ENCODE measurements at places on chromosomes 16 and 17.

- no peak for DNase-seq
Observed at GRCh38 chr17:81365148-81365600, 30.1 kb upstream of the BAHCC1 start.

- DNase-seq: no peak
Observed at GRCh38 chr17:4858068-4858881, 25.1 kb downstream of the MINK1 start.

- DNase-seq: peak; percentile 44
Observed at GRCh38 chr17:49987681-49988441, 7.2 kb downstream of the DLX3 start.

DNA sequence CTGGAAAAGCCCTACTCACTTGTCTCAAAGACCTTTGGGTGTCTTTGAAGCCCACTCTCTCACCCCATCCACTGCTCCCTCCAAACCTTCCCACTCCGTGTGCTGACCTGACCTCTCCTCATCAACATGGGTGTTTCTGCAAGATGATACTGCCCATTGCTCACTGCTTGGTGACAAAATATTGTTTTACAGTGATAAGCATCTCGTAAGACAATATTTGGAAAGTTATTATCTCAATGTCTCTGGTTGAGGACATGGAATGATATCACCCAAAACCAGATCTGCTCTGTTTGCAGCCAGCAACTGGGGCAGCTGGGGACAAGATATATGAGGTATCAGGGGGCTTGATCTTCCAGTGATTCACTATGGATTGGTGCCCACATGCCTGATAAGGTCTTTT is 195.8 kb downstream of the SALL1 start:
- no peak for DNase-seq

- no peak for DNase-seq
Observed at GRCh38 chr16:87323727-87324410, 6.7 kb upstream of the C16orf95 start.

DNA sequence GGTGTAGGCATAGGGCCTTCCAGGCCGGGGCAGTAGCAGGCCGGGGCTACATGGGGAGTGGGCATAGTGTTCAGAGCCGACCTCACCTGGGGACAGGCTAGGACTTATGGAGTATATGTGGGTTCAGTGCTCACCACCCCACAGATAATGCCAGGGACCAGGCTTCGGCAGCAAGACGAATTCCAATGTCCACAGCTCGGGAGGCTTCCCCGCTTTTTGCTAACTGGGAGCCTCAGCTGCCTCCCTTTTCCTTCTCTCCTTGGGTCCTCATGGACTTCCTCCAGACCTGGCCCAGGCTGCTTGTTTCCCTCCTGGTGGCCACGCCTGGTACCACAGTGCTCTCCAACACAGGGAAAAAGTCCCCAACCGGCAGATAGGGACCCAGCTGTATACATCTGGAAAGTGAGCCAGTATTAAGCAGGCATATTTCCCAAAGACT is 20.1 kb upstream of the SLC46A1 start:
- no peak for DNase-seq

- no peak for DNase-seq
Observed at GRCh38 chr17:81457401-81457800, 55.2 kb downstream of the ACTG1 start.

GRCh38 chr17:75981019-75981615 is 2.1 kb downstream of the TEN1 start:
- no peak for DNase-seq

- DNase-seq: no peak
Observed at GRCh38 chr17:21072745-21073197, 30.0 kb upstream of the USP22 start.

GRCh38 chr17:4658478-4659305 is 17.2 kb upstream of the ALOX15 start:
- DNase-seq: no peak

DNA sequence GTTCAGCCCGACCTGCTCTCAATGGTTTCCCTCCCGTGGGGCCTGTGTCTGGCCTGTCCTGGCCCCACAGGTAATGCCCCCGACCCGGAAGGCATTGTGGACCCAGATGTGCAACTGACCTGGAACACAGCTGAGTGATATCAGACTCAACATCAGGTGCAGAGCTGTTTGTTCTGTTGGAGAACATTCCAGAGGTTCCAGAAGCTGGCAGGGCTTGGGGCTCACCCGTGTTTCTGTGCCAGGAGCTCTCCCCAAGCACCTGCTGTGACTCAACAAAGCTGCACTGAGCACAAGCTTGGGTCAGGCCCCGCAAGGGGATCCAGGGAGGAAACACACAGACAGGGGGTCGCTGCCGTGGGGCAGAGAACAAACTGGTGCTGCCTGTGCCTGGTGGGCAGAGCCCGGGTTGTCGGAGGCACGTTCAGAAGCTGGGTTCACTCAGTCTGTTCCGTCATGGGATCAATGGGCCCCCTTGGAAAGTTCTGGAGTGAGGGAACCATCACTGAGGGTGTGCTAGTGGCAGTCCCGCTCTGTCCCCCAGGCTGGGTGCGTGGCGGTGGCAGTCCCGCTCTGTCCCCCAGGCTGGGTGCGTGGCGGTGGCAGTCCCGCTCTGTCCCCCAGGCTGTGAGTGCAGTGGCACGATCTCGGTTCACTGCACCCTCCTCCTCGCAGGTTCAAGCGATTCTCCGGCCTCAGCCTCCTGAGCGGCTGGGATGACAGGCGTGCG is 22.1 kb downstream of the HS3ST6 start:
- no peak for DNase-seq

DNA sequence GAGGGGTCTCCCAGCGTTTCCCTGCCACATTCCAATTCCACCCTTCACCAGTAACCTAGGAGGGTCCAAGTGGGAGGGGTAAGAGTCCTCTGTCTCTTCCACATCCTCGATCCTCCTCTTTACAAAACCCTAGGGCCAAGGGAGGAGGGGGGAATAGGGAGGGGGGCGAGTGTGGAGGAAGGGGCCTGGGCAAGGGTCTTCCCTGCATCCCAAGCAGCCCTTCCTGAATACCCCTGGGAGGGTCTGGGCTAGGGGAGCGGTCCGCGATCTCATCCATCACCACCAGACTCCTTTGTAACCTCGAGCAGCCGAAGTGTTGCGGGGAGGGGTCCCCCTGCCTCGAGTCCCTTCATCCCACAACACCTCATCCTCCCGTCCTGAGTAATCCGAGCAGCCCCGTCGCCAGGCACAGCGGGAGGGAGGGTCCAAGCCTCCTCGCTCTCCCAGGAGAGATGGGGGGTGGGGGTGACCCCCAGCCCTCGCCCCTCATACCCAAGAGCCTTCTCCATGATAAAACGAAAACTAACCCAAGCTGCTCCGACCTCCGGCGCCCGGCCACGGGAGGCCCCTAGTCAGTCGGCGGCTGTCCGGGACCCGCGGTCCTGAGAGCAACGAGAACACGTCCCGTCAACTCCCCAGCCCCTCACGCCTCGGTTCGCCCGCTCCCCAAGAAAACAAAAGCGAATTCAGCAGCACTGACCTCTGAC is 502 bp downstream of the SMPD3 start:
- DNase-seq: no peak

DNA sequence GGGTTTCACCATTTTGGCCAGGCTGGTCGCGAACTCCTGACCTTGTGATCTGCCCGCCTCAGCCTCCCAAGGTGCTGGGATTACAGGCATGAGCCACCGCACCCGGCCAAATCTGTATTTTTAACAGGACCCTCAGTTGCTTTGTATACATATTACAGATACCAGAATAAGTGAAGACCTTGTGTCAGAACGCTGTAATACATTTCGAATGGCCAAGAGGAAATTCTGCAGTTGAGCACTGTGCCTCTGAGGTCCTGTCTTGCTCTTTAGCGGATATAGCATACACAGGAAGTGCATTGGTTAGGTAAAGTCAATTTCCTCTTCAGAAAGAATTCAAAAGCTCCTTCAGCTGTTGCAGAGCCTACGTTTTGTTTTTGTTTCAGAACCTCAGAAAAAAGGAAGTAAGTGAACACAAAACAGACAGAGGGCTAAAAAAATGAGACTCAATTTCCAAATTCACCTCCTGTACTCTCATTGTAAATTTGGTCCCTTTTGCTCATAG is 15.7 kb downstream of the CRLF3 start:
- peak; percentile 59 for DNase-seq

DNA sequence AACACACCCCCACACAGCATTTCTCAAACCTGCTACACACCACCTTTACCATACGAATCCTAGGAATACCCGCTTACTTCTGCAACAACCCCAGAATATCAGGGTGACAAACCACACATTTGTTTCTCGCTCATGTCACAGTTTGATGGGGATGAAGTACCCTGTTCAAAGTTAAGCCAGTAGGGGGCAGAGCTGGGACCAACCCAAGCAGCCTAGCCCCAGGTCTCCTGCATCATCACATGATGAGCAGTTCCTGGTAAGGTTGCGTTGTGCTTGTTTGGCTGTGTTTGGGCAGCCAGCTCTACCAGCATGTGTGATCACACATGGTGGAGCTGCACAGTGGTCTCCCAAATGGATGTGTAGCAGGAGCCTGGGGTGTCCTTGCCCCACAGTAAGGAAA is 103.6 kb upstream of the C16orf82 start:
- DNase-seq: no peak

- DNase-seq: no peak
Observed at GRCh38 chr16:8763899-8764298, 33.5 kb downstream of the TMEM186 start.

GRCh38 chr16:19835196-19835595 is 49.5 kb downstream of the GPRC5B start:
- no peak for DNase-seq

GRCh38 chr17:75692976-75693375 is 25.8 kb downstream of the SAP30BP start:
- no peak for DNase-seq

GRCh38 chr17:10077561-10078299 is 120.7 kb downstream of the GAS7 start:
- no peak for DNase-seq

GRCh38 chr16:66948837-66949225 is 12.2 kb upstream of the CES3 start:
- DNase-seq: no peak

GRCh38 chr17:63930951-63931575 is 1.1 kb downstream of the CD79B start:
- DNase-seq: peak; percentile 80

- DNase-seq: no peak
Observed at GRCh38 chr17:81688616-81689015, 4.8 kb downstream of the HGS start.

- peak; percentile 72 for DNase-seq
Observed at GRCh38 chr17:49434821-49435670, 20.4 kb upstream of the PHB1 start.

DNA sequence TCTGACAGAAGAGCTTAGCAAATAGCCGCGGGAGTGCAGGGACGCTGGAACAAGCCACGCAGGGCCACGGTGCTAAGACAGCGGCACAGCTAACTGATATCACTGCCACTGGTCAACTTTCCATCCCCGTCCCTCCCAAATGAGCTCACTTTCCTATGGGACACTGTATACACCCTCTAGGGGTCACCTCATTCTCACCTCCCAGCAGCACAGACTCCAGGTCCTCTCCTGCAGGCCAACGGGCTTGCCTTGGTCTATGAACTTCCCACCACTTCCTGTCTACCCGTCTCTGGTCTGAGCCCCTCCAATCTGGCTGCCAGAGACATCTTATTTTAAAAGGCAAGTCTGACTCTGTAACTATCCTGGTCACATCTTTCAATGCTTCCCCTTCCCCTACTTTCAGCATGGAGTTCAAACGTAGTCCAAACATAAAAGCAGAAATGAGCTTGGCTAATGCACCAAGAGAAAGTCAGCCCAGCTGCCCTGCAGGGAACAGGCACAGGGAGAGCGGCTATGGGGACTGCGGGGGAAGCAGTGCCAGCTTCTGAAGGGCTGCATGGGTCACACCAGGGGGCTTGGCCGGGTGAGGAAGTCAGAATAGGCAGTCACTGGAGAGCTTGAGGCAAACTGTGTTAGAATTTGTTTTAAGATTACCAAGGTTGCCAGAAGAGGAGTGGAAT is 26.3 kb upstream of the SLC38A8 start:
- no peak for DNase-seq

DNA sequence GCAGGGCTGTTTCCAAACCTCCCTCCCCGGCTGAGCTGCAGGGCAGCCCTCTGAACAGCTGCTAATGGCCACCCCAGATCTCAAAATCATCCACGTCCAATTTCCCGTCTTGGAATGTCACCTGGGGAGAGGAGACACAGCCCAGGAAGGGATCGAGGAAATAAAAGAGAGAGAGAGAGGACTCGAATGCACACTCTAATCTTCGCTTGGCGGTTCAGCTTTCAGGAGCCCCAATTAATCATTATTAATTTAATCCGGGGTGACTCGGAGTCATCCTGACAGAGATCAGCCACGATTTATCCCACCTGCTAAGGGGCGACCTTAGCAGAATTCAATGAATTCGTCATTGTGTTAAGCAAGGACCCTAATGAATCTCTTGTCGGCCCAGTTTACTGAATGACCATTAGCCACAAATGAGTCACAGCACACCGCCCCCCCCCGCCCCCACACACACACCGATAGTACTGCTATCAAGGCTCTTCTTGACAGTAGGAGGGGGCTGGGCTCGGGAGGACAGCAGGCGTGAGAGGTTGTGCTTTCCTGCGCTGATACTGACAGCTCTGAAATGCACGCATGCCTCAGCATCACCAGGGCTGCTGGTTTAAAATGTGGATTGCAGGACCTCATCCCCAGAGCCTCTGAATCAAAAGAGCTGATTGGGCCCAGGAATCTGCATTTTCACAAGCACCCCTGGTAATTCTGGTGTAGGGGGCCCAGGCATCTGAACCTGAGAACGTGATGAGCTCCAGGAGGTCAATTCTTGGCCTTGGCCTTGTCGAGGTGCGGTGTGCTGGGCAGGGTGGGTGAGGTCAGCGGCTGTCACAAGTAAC is 190.0 kb upstream of the CIBAR2 start:
- DNase-seq: no peak

GRCh38 chr16:22961206-22961605 is 147.2 kb downstream of the HS3ST2 start:
- DNase-seq: no peak

- DNase-seq: no peak
Observed at GRCh38 chr17:21463779-21464407, 87.7 kb downstream of the KCNJ12 start.

DNA sequence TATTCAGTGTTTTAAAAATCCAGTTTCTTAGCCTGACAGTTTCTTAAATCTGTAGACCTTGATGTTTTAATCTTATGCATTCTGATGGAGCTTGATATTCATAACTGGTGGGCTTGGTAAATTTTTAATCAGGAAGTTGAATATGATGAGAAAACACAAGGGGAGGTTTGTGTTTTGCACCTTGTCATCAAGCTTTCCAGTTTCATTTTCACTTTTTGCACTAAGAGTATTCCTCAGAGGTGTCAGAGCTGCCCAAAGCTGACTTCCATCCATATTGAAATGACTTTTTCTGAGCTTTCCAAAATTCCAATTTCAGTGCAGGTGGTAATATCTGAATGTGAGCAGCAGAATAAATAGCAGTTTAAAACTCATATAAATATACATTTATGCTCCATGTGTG is 555.0 kb upstream of the RBFOX1 start:
- no peak for DNase-seq

DNA sequence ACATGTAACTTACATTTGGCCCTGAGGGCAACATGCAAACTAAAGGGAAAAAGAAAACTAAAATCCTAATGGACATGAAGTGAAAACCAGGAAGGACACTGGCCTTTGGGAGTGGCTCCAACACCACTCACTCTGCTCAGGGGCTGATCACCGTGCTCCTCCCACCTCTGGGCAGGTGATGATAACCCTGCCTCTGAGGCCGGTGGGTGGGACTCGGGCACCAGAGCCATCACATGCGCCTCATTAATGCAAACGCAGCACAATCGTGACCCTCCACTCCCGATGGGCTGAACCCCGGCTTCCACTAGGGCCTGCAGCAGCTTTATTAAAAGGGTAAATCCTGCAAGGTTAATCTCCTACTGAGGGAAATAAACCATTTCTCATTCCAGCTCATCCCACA is 4.7 kb downstream of the KLHDC4 start:
- DNase-seq: no peak

GRCh38 chr17:75812096-75813013 is 27.7 kb downstream of the UNK start:
- no peak for DNase-seq
